ENCODE measurements at places on chromosomes 7 and 10. TPM values are rescaled to one million over a fixed set of nuclear protein-coding genes. Genes with fewer than 3 reads are reported as not detected.

DNA sequence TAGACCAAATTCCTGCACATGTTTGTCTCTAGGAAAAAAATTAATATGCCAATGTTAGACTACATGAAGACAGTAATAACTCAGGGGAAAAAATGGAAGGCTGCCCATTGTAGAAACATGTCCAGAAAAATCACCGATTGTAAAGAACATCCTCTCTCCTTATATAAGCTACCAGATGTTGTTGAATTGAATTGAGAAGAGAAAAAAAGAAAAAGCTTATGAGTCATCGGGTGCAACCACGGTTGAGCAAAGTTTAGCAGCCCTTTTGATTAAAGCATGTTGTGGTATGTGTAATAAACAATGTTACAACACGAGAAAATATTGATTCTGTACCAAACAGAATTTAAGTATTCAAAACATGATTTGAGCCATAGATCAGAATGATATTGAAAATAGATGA is 102.3 kb upstream of the ARHGAP21 start:
- no peak for DNase-seq

SEMA3D gene
- total RNA-seq = 32.8 TPM

GRCh38 chr10:120644556-120645410 is 187.8 kb downstream of the PLPP4 start:
- DNase-seq = no peak

PILRA gene
- 21.6 TPM for total RNA-seq

ACBD5 gene
- total RNA-seq = 24.8 TPM

CTNNA3 gene
- 1.1 TPM for total RNA-seq

SLC13A1 gene
- not detected for total RNA-seq

DNA sequence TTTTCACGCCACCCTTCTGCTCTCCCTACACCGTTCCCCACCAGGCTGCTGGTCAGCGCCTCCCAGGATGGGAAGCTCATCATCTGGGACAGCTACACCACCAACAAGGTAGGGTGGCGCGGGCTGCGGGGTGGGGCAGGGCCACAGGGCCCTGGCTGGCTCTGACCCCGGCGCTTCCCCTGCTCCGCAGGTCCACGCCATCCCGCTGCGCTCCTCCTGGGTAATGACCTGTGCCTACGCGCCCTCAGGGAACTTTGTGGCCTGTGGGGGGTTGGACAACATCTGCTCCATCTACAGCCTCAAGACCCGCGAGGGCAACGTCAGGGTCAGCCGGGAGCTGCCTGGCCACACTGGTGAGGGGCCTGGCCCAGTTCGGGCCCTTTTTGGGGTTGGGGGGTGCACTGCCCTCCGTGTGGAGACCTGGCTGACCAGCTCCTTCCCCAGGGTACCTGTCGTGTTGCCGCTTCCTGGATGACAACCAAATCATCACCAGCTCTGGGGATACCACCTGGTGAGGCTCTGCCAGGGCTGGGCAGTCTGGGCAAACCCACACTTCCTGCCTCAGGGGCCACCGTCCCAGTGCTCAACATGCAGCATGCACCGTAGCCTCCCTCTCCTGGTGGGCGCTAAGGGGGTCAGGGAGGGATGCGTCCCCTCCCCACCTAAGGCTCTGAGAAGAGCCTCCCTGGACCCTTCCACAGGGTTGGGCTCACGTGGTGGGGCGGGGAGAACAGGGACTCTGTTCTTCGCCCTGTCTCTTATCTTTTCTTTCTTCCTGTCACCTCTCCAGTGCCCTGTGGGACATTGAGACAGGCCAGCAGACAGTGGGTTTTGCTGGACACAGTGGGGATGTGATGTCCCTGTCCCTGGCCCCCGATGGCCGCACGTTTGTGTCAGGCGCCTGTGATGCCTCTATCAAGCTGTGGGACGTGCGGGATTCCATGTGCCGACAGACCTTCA is 4.0 kb downstream of the GNB2 start:
- DNase-seq = no peak

DENND11 gene
- total RNA-seq = 19.1 TPM

- DNase-seq = peak; percentile 69
These were observed 29.7 kb downstream of the STN1 start for GRCh38 chr10:103888113-103888841.

DNA sequence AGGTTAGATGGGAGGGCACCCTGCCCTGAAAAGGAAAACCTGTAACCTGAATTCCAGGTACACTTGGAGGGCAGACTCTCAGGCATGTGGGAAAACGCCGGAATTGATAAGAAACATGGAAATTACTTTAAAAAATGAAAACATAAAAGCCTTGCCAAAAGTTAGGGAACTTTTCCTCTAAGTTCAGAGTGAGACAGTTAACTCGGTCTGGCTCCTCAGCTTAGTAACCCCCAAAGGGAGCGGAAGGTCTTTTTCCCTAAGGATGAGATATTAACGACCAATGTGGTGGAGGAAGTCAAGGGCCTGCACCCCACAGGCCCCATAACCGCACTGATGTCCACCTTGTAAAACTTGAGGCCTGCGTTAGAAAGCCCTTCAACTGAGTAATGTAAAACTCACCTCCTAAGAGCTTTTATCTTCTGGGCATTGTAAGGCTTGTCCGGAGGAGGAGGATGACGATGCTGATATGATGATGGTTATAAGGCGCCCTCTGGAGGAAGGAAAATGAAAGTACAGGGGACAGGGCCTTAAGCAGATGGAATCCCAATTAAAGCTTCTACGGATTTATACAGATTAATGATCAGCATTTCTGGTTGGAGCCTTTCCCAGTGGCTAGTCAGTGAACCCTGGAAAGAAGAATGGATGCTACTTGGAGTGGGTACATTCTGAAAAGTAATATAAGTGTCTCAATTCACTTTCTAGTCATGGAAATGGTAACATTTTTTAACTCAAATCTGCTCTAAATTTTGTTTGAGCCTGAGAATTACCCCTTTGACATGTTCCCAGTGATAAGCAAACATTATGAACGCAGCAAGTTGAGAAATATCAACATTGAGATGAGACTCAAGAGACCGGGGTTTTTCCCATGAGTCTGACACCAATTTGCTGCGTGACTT is 694 bp downstream of the COL1A2 start:
- peak; percentile 62 for DNase-seq

ANLN gene
- 5.8 TPM for total RNA-seq

CASP7 gene
- total RNA-seq = 23.5 TPM

SPOCK2 gene
- 7.4 TPM for total RNA-seq

TMEM168 gene
- 63.0 TPM for total RNA-seq

GRCh38 chr10:102919992-102920739 is 2.1 kb downstream of the CNNM2 start:
- DNase-seq = no peak

VIPR2 gene
- 4.8 TPM for total RNA-seq

GRCh38 chr10:3700531-3701076 is 84.4 kb downstream of the KLF6 start:
- no peak for DNase-seq

GRCh38 chr10:112175409-112175808 is 8.2 kb downstream of the GPAM start:
- no peak for DNase-seq

DNA sequence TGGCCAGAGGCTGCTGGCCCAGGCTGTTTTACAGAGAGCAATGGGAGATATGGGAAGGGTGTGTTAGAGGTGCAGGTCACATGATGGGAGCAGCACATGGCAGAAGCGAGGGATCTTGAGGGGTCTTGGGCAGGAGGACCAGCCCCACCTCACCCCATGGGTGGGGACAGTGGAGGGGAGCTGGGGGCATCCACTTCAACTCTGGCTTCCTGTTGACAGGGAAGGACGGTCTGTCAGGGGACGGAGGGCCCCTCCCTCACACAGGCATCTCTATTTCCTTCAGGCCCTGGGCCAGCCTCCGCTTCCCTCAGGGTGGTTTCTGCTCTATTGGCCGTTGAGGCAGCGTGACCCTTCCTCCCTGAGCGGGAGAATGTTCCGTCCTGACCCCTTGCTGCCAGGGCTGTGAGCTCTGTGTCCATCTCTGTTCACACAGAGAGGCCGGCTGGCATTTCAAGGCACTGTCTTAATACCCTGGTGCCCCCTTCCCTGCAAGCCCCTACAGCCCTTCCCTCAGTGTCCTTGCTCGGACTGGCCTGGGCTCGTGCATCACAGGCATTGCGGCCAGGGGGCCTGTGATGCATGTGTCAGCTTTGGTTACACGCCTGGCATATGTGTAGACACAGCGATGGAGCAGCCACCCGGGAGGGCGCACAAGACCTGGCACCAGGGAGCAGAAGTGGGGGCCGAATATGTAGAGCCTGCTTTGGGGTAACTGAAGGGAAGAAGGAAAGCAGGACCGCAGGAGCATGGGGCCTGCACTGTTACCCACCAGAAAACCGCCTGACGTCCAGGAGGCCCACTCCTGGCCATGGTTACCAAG is 31.8 kb downstream of the RAMP3 start:
- DNase-seq = peak; percentile 29

Measured in ureter (tissue), 1 donor.